ENCODE measurements at places on chromosomes 16 and 17.

DNA sequence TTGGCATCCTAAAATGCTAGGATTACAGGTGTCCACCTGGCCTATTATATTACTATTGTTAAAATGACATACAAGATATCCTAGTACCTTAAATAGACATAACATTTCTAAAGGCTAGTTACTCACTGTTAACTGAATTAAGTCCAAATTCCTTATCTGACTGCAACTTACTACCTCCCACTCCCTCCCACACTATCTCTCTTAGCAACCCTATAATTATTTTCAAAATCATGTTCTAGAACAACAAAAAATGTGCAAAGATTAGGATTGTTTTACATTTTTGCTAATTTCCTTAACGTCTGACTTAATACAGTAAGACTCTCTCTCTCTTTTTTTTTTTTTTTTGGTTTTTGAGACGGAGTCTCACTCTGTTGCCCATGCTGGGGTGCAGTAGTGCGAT is 2.2 kb upstream of the ATF7IP2 start:
- no peak for DNase-seq

- DNase-seq = no peak
Measured at GRCh38 chr16:77674888-77675287, 47.4 kb upstream of the NUDT7 start.

DNA sequence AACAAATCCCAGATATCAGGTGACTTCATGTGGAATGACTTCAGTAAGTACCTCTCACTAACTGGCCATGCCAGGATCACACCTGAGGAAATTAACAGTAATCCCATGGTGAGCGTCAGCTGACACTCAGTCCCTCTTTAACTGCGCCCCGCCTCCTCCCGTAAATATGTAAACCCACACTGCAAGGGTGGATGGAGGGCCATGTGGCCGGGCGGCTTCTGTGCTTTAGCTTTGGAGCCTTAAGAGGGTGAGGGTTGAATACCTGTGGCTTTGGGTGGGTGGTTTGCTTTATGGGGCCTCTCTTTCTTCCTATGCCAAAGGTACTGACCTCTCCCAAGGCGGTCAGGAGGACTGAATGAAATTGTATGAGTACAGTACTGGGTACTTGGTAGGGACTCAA is 141.7 kb downstream of the MRM1 start:
- no peak for DNase-seq

DNA sequence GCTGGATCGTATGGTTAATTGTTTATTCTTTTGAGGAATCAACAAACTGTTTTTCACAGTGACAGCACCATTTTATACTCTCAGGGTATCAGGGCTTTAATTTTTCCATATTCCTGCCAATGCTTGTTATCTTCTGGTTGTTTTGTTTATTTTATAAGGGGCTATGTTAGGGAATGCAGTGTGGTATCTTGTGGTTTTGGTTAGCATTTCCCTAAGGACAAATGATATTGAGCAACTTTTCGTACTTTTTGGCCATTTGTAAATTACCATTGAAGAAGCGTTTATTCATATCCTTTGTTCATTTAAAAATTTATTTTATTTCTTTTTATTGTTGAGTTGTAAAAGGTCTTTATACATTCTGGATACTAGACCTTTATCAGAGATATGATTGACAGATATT is 322.0 kb upstream of the SALL1 start:
- DNase-seq = no peak

DNA sequence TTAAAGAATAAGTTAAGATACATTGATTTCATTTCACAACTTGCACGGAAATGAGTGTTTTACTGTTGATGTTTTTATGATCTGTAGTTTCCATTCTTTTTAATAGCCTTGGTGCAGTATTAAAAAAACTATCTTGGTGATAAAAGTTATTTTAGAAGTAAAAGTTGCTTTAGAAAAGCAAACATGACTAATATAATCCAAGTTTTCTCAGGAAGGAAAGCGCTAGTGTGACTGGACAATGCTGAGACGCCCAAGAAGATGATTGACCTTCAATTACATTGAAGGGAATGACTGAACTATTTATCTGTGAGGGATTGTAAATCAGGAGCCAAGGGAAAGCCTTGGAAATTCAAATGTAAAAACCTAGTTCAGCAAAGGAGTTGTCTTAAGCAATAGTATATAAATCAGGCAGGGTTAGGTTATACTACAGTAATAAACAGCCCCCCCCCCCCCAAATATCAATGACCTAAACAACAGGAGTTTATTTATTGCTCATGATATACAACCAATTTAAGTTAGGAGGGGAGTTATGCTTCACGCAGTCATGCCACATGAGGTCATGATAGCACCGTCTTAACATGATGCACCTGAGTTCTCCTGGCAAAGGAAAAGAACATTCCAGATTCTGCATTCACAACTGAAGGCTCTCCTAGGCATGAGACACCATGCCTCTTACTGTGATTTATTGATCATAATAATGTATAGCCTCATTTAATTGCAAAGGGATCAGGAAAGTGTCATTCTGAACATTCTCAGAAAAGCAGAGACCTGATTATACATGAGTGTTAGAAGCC is 443.8 kb downstream of the CDH13 start:
- DNase-seq = no peak

DNA sequence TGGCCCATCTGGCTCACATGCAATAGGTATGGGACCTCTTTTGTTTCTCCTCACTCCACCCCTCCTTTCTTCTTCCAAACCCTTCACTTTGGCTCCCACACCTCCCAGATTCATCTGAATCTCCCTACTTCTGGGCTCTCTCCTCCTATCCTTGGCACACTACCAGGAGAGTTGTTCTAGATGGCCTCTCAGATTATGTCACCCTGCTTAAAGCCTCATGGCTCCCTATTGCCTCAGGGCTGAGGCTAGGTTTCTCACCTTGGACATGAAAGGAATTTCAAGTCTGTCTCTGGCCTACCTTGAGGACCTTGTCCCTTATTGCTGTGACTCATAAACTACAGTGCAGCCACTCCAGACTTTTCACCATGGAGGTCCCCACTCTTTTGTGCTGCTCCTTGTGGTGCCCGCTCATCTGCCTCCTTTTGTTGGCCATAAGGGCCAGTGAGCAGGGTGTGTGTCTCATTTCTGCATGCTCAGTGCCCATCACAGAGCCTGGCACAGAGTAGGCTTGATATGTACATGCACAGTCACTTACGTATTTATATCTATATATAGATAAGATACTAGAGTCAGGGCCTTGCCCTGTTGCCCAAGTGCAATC is 1.0 kb upstream of the MFAP4 start:
- peak; percentile 92 for DNase-seq

DNA sequence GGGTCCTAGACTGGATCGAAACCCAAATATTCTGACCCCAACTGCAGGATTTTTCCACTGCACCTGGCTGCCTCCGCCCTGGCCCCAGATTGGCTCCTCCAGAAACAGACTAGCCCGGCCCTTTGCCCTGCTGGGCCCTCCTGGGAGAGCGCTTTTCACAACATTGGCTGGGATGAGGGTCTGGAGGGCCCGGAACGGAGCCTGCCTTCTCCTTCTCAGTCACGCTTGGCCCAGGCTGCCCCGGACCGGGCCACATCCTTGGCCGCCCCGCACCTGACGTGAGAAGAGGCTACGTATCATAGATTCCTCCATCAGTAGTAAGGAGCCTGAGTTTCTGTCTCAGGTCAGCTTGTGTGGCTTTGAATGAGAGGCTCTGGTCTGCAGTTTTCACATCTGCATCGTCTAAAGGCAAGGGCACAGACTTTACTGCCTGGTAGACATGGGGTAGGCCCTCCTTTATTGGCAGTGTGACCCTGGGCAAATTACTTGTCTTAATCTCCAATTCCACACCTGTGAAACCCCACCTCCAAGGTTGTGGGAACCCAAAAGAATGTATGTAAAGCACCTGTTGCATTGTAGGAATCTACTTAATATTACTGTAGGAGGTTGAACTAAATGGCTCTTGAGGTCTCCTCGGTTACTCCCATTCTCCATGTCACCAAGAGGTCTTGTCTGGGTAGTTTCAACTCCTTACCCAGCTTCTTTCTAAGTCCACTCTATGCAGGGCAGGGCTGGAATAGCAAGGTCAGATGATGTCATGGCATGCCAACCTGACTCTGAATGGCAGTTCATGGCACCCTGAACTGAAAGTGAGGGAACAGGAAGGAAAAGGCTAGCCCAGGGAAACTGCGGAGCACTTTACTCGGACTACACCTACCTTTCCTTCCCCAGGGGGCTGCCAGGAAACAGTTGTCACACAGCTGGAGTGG is 661 bp downstream of the LRRC3C start:
- no peak for DNase-seq

DNA sequence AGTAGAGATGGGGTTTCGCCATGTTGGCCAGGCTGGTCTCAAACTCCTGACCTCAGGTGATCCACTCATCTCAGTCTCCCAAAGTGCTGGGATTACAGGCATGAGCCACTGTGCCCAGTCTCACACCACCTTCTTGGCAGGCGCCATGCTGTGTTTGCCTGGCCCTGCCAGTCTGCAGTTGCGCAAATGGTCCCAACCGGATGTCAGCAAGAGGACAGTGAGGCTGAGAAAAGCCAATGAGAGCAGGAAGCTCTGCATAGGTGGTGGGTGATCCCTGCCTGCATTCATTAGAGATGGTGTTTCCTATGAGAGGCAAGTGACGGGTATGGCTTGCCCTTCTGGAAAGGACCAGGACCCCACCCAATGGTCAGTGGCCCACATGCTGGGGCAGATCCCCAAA is 59.3 kb downstream of the PECAM1 start:
- no peak for DNase-seq

Data from skin of body (tissue), 3 donors.